ENCODE measurements at places on chromosomes 4 and X.

DNA sequence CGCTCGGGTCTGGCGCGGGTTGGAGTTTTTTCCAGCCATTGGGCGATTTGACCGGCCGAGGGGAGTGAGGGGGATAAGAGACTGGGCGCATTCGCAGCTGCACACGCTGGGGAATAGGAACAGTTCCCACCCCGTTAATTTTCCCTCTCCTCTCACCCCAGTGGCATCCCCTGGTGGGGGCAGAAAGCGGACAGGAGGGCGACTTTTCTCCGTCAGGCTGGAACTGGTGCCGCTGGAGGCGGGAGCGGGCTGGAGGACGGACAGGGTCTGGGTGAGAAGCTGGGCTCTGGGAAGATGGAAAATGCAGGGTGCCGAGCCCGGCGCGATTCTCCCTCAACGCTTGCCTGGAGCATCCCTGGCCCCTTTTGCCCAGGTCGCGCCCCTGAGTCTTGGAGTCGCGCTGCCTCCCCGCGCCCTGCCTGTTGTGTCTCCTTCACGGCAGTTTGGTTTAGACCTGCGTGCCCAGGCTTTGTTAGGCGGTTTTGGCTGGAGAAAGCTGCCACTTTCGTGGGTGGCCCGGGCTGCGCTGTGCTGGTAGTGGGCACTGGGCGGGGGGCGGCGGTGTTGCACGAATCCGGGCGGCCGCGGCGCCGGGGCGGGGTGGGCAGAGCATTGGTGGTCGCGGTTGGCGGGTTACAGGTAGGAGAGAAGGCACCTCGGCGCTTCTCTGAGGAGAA is 2.0 kb downstream of the ADGRL3 start:
- no peak for DNase-seq

DNA sequence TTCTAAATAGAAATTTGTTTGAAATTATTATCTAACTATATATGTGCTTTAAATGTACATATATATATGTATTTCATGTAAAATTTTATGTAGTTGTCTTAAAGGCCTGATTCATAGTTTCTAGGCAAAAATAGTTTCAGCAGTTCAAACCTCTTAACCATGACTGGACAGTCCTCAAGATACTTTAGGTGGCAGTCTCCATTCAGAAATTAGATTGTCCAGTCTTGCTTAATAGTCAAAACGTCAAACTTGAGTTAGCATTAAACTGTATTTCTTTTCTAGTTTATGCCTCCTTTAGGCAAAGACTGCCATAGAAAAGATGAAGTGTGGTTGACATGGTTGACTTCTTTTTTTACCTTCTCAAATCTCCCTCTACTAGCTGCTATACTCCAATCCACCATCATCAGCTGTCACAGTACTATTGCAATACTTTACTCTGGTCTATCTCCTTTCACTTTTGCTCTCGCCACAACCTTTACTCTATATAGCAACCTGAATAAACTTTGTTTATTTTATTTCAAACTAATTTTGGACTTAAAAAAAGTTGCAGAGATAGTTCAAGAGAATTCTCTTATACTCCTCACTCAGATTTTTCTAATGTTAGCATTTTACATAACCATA is 395.6 kb upstream of the DIPK2B start:
- DNase-seq: no peak

- DNase-seq: no peak
Measured at GRCh38 chr4:121964958-121965357, 13.1 kb upstream of the TRPC3 start.

DNA sequence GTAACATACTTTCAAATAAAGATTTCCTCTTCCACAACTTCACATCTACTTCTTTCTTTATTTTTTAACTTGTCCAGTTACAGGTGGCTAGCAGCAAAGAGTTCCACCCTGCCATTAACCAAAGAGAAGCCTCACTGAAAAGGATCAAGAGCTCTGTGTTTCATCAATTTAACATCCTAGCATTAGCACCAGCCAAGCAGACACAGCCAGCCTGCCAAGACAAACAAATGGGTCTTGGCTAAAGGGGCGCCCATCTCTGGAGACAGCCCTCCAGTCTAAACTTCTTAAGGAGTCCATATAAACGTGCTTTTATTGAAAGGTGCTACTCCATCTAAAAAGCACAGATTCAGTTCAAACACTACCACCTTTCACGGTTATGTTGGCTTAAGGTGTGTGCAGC is 105.3 kb downstream of the ADAMTS3 start:
- DNase-seq: no peak

- no peak for DNase-seq
Measured at GRCh38 chrX:39577985-39578869, 519.5 kb downstream of the BCOR start.

- no peak for DNase-seq
Measured at GRCh38 chr4:119536572-119537528, 91.8 kb downstream of the PDE5A start.

DNA sequence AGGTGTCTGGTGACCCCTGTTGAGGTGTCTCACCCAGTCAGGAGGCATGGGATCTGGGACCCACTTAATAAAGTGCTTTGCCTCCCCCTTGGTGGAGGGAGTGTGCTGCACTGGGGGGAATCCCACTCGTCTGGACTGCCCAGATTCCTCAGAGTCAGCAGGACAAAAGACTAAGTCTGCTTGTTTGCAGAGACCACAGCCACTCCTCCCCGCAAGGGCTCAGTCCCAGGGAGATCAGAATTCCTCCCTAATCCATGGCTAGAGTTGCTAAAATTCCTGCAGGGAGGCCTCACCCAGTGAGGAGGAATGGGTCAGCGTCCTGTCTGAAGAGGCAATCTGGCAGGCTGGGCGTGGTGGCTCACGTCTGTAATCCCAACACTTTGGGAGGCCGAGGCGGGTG is 442.2 kb downstream of the PABPC4L start:
- DNase-seq: no peak

- no peak for DNase-seq
Measured at GRCh38 chr4:180794333-180794732, 1448.9 kb upstream of the TENM3 start.

DNA sequence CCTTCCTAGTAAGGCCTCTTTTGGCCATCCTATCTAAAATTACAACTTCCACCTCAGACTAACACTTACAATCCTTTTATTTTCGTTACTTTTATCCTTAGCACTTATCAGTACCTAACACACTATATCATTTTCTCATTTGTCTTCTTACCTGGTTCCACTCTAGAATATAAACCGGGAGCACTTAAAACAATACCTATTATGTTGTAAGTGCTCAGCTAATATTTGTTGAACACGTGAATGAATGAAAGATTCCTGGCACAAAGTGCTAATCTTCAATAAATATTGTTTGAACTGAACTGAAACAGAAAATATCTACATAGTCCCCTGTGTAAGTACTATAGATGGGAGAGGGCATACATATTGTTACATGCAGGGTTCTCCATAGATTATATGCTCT is 14.4 kb downstream of the MGARP start:
- DNase-seq: no peak

GRCh38 chr4:140222171-140222570 is 68.2 kb upstream of the MAML3 start:
- no peak for DNase-seq

- no peak for DNase-seq
Measured at GRCh38 chr4:876780-877179, 50.9 kb upstream of the CPLX1 start.

DNA sequence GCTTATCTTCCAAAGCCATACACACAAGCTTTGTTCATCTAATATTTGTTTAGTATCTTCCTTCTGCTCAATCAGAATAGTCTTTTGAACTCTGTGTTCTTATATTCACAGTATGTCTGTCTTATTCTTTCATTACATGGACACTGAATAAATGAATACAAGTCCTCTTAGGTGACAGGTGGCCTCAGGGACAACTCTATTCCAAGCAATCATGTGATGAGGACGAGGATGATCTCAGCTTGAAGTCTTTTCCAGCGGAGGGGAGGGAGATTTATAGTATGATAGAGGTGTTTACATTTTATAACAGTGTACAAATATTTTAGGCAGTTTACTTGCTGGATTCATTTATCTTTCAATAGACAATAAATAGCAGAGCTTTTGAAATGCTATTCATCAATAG is 300.4 kb downstream of the NLGN4X start:
- DNase-seq: no peak

DNA sequence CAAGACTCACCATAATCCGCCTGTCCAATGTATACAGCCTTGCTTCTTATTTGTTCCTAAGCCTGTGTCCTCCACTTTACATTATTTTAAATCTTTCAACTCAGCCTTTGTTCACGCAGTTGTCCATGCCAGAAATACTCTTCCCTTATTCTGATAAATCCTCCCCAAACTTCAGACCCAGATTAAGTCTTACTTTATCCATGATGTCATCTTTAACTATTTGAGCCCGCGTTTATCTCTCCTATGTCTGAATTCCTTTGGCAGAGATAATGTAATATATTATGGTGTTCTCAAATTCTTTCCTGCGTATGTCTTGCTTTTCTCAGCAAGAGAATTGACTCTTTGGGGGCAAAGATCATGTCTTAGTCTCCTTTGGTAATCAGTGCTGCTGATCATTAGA is 129.6 kb downstream of the LUZP4 start:
- no peak for DNase-seq

DNA sequence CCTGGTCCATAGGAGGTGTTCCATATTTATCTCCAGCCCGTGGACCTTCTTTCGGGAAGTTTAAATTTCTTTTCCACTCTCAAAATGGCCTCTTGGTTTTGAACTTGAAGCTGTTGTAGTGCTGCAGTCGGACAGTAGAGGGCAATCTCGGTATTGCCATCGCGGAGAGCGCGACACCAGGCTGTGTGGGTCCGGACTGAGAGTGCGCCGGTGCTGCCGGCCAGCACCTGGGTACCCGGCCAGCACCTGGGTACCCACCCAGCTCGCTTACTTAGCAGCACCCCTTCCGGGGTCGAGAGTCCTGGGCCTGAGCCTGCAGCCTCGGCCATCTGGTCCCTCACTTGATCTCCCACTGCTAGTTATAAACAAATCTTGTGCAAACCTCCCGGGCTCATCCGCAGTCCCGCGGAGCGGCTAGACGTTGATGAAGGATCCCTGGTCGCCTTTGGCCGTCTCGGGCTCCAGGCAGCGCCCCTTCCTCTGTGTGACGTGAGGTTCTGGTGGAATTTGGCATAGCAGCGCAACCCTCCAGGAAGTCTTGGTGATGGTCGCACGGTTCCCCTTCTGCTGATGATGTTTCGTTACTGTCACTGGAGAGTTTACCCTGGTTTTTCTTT is 18.0 kb downstream of the FAM9A start:
- DNase-seq: no peak

- DNase-seq: no peak
Measured at GRCh38 chr4:46081674-46082073, 42.2 kb downstream of the GABRG1 start.

- DNase-seq: no peak
Measured at GRCh38 chr4:42570221-42570620, 86.7 kb downstream of the ATP8A1 start.

DNA sequence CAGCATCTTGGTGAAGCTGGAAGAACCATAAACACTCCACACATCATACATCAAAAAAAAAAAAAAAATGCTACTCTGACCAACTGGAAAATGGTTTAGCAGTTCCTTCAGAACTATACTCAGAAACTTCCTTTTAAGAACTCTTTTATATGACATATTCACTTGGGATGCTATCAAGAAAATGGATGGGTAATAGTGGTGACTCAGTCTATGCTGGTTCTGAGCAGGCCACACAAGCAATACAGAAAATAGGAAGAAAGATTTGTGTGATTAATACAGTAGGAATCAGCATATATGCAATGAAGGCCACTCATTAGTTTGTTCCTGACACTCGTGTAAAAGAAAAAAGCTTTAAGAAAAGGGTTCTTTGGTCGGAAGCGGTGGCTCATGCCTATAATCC is 123.5 kb upstream of the FAT4 start:
- DNase-seq: no peak

DNA sequence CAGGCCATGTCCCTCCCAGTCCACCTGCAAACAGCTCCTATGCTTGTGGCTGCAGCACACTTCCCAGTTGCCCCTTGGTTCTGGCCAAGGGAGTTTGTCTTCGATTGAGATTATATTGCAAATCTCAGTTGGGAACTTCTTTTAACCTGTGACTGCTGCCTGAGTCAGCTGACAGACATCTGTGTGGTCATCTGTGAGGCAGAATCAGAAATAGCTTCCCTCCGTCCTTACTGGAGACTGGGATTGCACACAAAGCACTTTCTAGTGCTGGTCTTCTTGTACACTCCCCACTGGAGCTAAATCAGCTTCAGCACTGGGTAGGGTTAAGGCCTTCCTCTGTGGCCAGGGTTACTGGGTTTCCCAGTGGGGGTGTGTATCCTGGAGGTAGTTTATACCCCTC is 34.3 kb downstream of the ZNF330 start:
- DNase-seq: no peak

DNA sequence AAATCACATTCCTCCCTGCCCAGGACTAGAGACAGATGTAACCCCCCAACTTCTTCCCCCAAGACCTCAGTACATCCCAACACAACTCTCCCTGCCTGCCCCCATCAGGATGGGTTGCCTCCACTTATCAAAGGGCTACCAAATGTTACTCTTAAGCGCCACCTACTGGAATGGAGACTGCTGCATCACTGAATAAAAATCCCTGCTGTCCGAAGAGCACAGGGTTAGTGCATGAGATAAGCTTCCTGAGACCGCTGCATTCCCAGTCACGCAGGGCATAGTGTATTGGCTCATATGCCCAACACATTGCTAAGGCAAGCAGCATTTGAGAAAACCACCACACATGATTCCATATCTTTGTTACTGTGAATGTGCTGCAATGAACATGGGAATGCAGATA is 544.5 kb downstream of the PPP4R3C start:
- DNase-seq: no peak

GRCh38 chr4:36027203-36027602 is 217.1 kb downstream of the ARAP2 start:
- no peak for DNase-seq

GRCh38 chr4:175841366-175841765 is 29.3 kb upstream of the GPM6A start:
- no peak for DNase-seq

DNA sequence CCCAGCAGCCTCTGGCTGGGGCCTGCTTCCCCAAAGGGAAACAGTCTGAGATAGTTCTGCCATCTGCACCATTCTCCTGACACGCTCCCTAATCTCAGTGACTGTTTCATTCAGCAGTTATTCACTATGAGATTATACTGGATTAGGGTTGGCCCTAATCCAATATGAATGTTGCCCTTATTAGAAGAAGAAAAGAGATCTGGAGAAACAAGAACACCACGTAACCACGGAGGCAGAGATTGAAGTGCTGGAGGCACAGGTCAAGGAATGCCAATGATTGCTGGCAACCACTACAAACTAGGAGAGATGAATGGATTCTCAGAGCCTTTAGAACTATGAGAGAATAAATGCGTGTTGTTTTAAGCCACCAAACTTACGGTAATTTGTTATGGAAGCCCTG is 7.4 kb downstream of the ACOX3 start:
- DNase-seq: no peak
